CD4-positive, alpha-beta memory T cell (primary cell): ENCODE measurements at places on chromosomes 16 and 17.

DNA sequence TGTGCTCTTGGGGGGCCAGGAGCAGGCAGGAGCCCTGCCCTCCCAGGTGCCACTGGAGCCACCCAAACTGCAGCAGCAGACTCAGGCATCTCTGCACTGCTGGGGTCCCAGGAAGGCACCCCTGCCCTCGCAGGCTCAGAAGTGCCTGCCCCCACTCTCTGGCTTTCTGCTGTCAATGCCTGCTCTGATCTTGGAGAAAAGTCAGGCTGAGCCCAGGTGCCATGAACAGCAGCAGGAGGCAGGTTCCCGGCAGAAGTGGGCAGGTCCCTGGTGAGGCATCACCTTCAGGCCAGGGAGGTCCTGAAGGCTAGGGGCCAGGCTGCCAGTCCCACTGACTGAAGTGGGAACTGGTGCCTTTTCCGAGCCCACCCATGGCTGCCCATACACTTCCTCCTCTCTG lies 106.5 kb downstream of the MGAT5B start:
- no peak overlapping the region for H3K4me3 ChIP-seq
- no peak for DNase-seq
- H3K27ac ChIP-seq = no peak overlapping the region
- no peaks in the 10 kb centered on the region for H3K36me3 ChIP-seq
- no peaks in the 10 kb centered on the region for H3K27me3 ChIP-seq

DNA sequence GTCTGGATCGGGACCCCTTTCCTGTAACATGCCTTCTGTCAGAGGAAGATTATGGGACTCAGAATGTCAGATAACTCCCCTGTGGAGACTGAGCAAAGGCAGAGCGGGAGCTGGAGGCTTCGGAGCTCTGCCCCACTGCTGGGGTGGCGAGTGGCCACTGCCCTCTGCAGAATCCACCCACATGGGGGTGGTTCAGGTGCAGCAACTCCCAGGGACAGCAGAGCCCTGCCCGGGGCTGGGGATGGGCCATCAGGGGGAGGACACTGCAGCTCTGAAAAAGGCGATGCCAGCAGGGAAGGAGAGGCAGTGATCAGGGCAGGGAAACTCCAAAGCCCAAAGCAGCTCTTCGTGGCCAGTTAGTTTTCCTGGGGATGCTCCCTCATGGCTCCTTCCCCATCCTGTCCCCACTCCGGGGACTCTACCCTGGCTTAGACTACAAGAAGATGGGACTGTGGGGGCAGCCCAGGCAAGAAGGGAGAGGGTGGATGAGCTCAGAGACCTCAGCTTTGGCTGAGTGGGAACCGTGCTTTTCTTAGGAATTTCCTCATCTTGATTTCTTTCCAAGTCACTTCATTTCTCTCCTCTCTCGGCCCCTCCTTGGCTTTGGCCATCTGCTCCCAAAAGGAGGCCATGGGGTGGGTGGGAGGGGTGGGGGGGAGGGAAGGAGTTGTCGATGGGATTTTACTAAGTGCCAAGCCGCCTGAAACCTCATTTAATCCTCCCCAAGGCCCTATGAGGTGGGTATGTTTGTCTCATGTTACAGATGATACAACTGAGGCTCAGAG lies 4.0 kb downstream of the CA4 start:
- DNase-seq = no peak
- peaks cover 17% of the 10 kb centered on the region for H3K4me1 ChIP-seq
- no peaks in the 10 kb centered on the region for H3K36me3 ChIP-seq

GRCh38 chr17:39965017-39965699 lies 2.4 kb downstream of the GSDMA start:
- no peak for DNase-seq
- H3K36me3 ChIP-seq = no peaks in the 10 kb centered on the region
- peaks cover 24% of the 10 kb centered on the region for H3K4me1 ChIP-seq
- no peaks in the 10 kb centered on the region for H3K27me3 ChIP-seq

DNA sequence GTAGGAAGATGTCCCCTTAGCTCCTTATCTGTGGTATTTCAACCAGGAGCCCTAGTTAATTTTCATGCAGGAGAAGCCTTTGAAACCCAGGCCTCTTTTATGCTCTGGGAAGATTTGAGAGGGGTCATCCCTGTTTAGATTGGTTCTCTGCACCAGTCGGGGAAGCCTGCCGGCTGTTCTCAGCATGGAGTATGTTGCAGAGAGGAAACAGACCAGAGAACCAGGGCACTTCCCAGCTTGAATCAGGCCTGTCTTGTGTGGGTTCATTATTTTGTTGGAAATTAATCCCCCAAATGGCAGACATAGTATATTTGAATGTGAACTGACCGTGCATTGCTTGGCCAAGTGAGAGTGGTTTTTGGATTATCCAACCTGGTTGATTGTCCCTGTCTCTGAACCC lies 1082.1 kb upstream of the RBFOX1 start:
- H3K36me3 ChIP-seq = no peaks in the 10 kb centered on the region
- H3K27ac ChIP-seq = no peak overlapping the region
- H3K4me3 ChIP-seq = no peak overlapping the region
- no peak for DNase-seq

GRCh38 chr17:72165192-72165866 lies 44.5 kb downstream of the SOX9 start:
- no peak overlapping the region for H3K4me3 ChIP-seq
- DNase-seq = no peak
- H3K4me1 ChIP-seq = no peaks in the 10 kb centered on the region
- no peaks in the 10 kb centered on the region for H3K36me3 ChIP-seq
- H3K27ac ChIP-seq = no peak overlapping the region
- no peaks in the 10 kb centered on the region for H3K27me3 ChIP-seq

DNA sequence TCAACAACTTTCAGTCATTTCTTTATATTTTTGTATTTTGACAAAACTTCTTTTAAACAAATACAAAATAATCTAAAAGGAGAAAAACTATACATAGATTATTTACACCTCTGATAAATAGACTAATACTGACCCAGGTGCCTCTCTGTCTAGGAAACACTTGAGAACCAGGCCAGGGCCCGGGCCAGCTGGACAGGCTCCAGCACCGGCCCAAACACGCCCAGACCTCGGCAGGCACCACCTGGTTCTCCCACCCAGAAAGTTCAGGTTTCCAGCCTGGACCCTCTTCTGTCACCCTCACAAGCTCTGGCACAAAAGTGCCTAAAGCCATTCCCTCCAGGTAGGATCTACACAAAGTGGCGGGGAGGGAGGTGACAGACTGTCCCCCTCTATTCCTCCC lies 97.0 kb upstream of the DNAH17 start:
- no peak overlapping the region for H3K27ac ChIP-seq
- H3K4me3 ChIP-seq = no peak overlapping the region
- no peaks in the 10 kb centered on the region for H3K4me1 ChIP-seq
- peaks cover 66% of the 10 kb centered on the region for H3K36me3 ChIP-seq
- H3K27me3 ChIP-seq = no peaks in the 10 kb centered on the region

- peaks cover 69% of the 10 kb centered on the region for H3K4me1 ChIP-seq
- peak overlapping the region; percentile 75 for H3K27ac ChIP-seq
- H3K4me3 ChIP-seq = peak overlapping the region; percentile 72
- H3K27me3 ChIP-seq = no peaks in the 10 kb centered on the region
- no peak for DNase-seq
These were observed 1.3 kb downstream of the SBK1 start for GRCh38 chr16:28293601-28293960.

GRCh38 chr16:59558679-59559078 lies 824.6 kb upstream of the GOT2 start:
- no peak overlapping the region for H3K4me3 ChIP-seq
- no peaks in the 10 kb centered on the region for H3K27me3 ChIP-seq
- H3K36me3 ChIP-seq = no peaks in the 10 kb centered on the region
- no peak overlapping the region for H3K27ac ChIP-seq
- DNase-seq = no peak

GRCh38 chr16:76386784-76387183 lies 109.6 kb downstream of the CNTNAP4 start:
- no peaks in the 10 kb centered on the region for H3K4me1 ChIP-seq
- no peaks in the 10 kb centered on the region for H3K36me3 ChIP-seq
- no peak overlapping the region for H3K4me3 ChIP-seq
- H3K27me3 ChIP-seq = no peaks in the 10 kb centered on the region

- DNase-seq = no peak
- H3K36me3 ChIP-seq = peaks cover 42% of the 10 kb centered on the region
- no peaks in the 10 kb centered on the region for H3K4me1 ChIP-seq
- H3K27ac ChIP-seq = no peak overlapping the region
- no peak overlapping the region for H3K4me3 ChIP-seq
These were observed 24.5 kb downstream of the UNK start for GRCh38 chr17:75808905-75809621.

- no peaks in the 10 kb centered on the region for H3K36me3 ChIP-seq
- H3K27ac ChIP-seq = no peak overlapping the region
- H3K4me3 ChIP-seq = no peak overlapping the region
These were observed 76.2 kb upstream of the KSR1 start for GRCh38 chr17:27379888-27380533.

GRCh38 chr17:80253631-80254395 lies 6.8 kb upstream of the RNF213 start:
- no peak overlapping the region for H3K4me3 ChIP-seq
- no peaks in the 10 kb centered on the region for H3K27me3 ChIP-seq
- no peak for DNase-seq
- peaks cover 35% of the 10 kb centered on the region for H3K4me1 ChIP-seq
- H3K36me3 ChIP-seq = no peaks in the 10 kb centered on the region

DNA sequence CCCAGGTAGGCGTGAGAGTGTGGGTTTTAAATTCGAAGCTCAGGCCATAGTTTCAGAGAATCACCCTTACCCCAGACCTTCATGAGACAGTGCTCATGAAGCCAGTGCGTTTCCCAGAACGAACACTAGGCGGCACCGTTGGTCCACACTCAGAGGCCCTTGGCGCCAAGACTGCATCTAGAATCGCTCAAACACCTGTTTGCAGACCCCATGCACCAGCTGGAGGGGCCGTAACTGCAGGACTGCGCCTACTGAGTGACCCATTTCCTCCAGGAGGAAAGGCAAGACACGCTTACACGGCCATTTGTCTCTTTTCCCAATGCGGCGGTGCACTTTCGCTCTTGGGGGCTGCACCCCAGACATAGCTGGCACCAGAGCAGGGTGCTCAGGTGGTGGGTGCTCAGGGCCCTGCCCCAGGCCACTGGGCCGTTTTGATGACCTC lies 34.0 kb downstream of the ADGRG5 start:
- H3K4me1 ChIP-seq = peaks cover 30% of the 10 kb centered on the region
- H3K27ac ChIP-seq = no peak overlapping the region
- peak; percentile 70 for DNase-seq
- H3K4me3 ChIP-seq = no peak overlapping the region
